ENCODE measurements at places on chromosomes 3 and 15. TPM values are rescaled to one million over a fixed set of nuclear protein-coding genes. Genes with fewer than 3 reads are reported as not detected.
A peak's percentile ranks its signal among the peaks of the same experiment; 100 is the strongest.

UQCC5 gene
- 19.5 TPM for polyA plus RNA-seq

GRCh38 chr15:63836579-63836978 is 2.8 kb upstream of the HERC1 start:
- no peak for DNase-seq
- H3K27ac ChIP-seq, result no peak overlapping the region
- no peaks in the 10 kb centered on the region for H3K36me3 ChIP-seq
- no peaks in the 10 kb centered on the region for H3K27me3 ChIP-seq

DNA sequence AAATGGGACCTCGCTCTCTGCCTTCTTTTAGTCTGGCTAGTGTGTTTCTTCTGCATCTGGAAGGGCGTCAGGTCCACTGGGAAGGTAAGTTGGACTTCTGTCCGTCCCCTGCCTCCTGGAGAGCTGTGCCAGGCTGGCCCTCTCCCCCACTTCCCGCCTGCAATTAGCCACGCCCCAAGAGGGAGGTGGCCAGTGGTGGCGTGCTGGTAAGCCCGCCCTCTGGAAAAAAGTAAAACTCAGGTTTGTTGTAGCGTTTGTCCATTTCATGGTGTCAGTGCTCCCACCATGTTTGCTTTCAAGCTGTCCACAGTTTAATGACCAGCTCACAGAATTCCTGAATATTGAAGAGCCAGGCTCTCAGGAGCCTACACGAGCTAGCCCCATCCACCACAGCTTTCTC is 55.6 kb downstream of the SLC6A6 start:
- H3K36me3 ChIP-seq, result peaks cover 9% of the 10 kb centered on the region
- H3K27ac ChIP-seq, result no peak overlapping the region
- H3K4me1 ChIP-seq, result peaks cover 9% of the 10 kb centered on the region
- peak; percentile 53 for DNase-seq
- H3K27me3 ChIP-seq, result no peaks in the 10 kb centered on the region
- H3K4me3 ChIP-seq, result no peak overlapping the region

DNA sequence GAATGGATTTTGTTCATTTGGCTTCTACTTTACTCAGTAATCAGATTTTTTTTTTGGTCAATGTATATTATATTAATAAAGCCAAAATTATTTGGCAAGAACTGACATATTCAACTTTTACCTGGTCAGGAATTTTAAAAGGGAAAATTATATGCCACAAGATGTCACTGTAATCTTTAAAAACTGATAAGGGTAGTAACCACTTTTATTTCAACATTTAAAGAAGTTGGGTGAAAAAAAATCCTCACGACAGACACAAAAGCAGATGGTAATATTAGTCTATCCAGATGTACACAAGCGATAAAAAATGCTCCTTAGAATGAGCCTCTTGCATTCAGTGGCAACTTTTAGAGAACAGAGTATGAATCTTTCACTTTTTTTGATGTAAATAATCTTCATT is 101.9 kb downstream of the SERPINI1 start:
- no peak for DNase-seq
- H3K36me3 ChIP-seq, result no peaks in the 10 kb centered on the region
- no peaks in the 10 kb centered on the region for H3K27me3 ChIP-seq
- no peak overlapping the region for H3K27ac ChIP-seq
- H3K4me3 ChIP-seq, result no peak overlapping the region
- H3K4me1 ChIP-seq, result no peaks in the 10 kb centered on the region

GRCh38 chr3:1082108-1082507 is 10.7 kb upstream of the CNTN6 start:
- H3K4me3 ChIP-seq, result no peak overlapping the region
- no peak overlapping the region for H3K27ac ChIP-seq
- no peak for DNase-seq
- no peaks in the 10 kb centered on the region for H3K36me3 ChIP-seq

SCG3 gene
- polyA plus RNA-seq, result 0.27 TPM

DNA sequence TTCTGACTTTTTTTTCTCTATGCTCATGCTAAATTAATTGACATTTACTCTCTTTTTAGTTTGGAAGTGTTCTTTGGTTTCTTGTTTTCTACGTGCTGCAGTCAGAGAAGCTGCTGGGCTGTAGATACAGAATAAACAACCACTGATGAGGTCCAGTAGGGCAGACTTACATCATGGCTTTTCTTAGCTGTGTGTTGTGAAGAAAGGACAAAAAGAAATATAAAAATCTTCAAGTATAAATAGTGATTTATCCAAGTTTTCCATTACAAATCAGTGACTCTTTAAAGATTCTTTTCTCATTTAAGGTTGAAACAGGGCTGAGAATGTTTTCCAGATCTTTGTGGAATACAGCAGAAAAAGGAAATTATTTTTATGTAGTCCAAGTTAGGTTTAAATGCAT is 122.2 kb downstream of the CMSS1 start:
- H3K27me3 ChIP-seq, result no peaks in the 10 kb centered on the region
- no peak overlapping the region for H3K4me3 ChIP-seq
- peaks cover 9% of the 10 kb centered on the region for H3K4me1 ChIP-seq
- no peak for DNase-seq
- no peaks in the 10 kb centered on the region for H3K36me3 ChIP-seq
- no peak overlapping the region for H3K27ac ChIP-seq

GRCh38 chr15:23538648-23539047 is 26.8 kb upstream of the MKRN3 start:
- DNase-seq, result no peak
- H3K27ac ChIP-seq, result no peak overlapping the region
- H3K36me3 ChIP-seq, result no peaks in the 10 kb centered on the region
- H3K4me1 ChIP-seq, result no peaks in the 10 kb centered on the region
- H3K4me3 ChIP-seq, result no peak overlapping the region

DNA sequence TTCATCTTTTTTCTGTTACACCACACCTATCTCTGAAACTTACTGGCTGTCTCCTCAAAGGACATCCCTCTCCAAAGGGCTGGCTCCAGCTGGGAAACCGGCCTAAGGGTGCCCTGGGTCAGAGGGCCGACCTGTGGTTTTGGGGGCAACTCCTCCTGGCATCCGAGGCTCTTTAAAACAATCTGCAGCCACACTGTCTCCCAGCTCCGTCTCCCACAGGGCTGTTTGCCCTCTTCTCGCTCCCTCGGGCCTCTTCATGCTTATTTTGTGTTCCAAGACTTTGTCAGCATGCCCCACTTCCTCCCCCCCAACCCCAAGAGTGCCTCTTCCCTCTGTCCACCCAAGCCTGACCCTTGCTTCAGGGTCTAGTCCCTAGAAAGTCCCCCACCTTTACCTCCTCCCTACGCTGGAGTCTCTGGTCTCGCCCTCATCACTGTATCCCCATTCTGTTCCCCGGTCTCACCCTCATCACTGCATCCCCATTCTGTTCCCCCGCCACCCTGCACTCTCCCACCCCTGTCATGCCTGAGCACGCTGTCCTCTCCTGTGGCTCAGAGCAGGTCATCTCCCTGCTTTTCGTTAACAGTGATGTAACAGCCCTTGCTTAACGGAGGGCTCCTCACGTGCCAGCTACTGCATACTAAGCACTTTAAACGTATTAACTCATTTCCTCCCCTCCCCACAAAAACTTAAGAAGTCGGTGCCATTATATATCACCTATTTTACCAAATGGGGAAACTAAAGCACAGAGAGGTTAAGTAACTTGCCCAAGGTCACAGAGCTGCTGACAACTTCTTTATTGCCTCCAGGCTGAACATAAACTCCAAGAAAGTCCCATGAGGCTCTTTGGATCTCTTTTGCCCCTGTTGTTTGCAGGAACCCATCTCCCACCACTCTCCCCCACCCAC is 1.1 kb upstream of the CSK start:
- no peak for DNase-seq
- H3K27me3 ChIP-seq, result no peaks in the 10 kb centered on the region
- H3K4me3 ChIP-seq, result peak overlapping the region; percentile 27
- peaks cover 29% of the 10 kb centered on the region for H3K4me1 ChIP-seq
- no peaks in the 10 kb centered on the region for H3K36me3 ChIP-seq
- H3K27ac ChIP-seq, result peak overlapping the region; percentile 63

DNA sequence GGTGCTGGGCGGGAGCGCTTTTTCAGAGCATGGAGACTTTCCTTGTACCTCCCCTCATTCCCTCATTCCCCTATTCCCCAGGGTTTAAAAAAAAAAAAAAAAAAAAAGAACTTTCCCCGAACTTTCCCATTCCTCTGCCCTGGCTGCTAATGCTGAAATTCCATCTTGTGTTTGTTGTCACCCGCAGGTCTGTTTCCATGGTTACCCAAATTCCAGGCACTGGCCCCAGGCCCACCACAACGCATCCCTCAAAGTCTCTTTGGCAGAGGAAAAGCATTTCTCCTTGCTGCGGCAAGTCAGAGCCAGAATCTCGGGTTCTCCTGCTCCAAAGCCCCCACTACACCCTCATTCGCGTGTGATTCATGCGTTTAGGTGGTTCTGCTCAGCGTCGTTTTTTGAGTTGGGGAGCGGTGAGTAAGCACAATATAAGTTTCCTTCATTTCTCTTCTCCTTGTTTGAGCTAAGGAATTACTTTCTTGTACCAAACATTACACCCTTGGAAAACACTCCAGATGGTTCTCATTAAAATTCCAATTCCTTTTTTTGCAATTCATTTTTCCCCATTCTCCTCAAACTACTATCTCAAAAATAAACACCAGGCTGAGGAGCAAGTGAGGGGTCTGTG is 21.6 kb downstream of the ANAPC13 start:
- no peak for DNase-seq
- H3K27ac ChIP-seq, result peak overlapping the region; percentile 83

DNA sequence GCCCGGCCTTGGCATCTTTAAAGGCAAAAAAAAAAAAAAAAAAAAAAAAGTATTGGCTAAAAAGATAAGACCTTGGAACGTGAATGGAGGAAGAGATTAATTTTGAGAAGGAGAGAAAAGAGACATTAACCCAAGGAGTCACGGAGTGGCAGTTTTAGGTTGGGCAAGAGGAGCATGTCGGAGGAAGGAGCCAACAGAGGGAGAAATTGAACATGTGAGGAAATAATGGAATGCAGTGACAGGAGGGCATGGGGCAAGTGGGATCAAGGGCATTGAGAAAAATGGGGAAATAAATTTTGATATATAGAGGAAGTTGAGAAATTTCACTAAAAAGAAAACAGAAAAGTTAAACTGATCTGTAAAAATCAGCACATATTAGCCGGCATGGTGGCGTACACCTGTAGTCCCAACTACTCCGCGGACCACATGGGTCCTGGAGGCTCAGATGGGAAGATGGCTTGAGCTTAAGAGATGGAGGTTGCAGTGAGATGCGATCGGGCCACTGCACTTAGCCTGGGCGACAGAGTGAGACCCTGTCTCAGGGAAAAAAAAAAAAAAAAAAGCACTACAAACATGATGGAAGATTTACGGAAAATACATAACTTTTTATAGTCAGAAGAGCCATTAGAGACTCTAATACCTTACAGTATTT is 1.2 kb downstream of the HAUS2 start:
- peak overlapping the region; percentile 96 for H3K4me3 ChIP-seq
- peaks cover 1% of the 10 kb centered on the region for H3K36me3 ChIP-seq
- H3K27me3 ChIP-seq, result no peaks in the 10 kb centered on the region
- H3K4me1 ChIP-seq, result peaks cover 4% of the 10 kb centered on the region

DNA sequence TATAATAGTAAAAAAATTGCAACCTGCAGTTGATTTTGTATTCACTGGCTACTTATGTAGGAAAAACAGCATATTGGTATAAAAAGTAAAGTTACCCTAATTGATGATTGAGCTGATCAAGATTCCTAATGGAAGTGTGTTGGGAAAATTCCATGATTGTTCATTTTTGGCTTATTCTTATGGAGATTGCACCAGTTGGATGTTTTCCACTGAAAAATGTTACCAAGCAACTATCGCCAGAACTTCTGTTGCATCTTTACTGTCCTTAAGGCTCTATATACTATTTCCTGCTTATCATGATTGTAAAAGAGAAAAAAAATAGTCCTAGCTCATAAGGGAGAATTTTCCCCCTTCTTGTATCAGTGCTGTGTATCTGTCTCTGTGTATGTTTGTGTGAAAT is 48.6 kb downstream of the SLC25A26 start:
- no peak overlapping the region for H3K27ac ChIP-seq
- no peaks in the 10 kb centered on the region for H3K36me3 ChIP-seq
- no peak for DNase-seq
- H3K27me3 ChIP-seq, result no peaks in the 10 kb centered on the region

- peak overlapping the region; percentile 98 for H3K27ac ChIP-seq
- H3K4me3 ChIP-seq, result no peak overlapping the region
- H3K4me1 ChIP-seq, result peaks cover 21% of the 10 kb centered on the region
- peak; percentile 73 for DNase-seq
- H3K27me3 ChIP-seq, result no peaks in the 10 kb centered on the region
These were observed 8.9 kb downstream of the CISH start for GRCh38 chr3:50602595-50603191.

DNA sequence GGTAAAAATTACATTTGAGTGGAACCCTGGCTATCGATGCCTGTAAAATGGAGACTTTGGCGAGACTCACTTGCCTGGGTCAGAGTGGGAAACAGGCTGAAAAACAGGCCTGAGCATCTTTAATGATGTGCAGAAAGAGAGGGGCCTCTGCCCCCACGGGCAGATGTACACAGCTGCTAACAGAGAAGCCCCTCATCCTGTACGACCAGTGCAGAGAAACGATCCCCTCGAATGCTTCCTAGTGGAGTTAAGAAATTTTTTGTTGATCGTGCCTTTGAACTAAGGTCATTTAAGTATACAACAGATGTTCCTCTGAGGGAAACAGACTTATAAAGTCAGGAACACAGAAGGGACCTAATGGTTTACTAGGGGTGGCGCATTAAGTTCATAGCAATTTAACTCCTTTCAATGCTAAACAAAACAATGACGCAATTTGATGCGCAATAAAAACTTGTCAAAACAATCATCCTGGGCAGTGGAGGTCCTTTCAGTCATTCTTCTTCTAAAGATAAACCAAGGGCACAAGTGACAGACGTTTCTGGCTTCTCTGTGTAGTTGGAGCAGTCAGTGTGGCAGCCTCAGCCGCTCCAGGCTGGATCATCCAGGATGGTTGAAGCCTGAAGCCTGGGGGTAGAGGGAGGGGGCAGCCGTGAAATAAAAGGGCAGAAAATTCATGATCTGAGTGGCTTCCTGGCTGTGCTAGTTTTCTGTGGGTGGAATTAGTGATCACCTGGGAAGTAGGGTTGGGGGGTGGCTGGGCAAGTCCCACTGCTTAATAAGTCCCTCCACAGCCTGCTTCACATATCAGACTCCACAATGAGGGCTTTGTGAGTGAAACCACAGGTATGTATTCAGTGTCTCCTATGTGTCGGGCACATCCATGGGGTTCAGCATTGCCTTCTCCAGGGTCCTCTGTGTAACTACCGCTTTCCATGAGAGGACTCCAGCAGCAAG is 50.8 kb upstream of the MRPS22 start:
- no peaks in the 10 kb centered on the region for H3K36me3 ChIP-seq
- H3K4me3 ChIP-seq, result no peak overlapping the region
- H3K4me1 ChIP-seq, result peaks cover 2% of the 10 kb centered on the region
- H3K27ac ChIP-seq, result no peak overlapping the region

SNURF gene
- polyA plus RNA-seq, result 3.1 TPM

GABRB3 gene
- not detected for polyA plus RNA-seq

- no peak overlapping the region for H3K27ac ChIP-seq
- H3K27me3 ChIP-seq, result no peaks in the 10 kb centered on the region
- no peak for DNase-seq
- no peaks in the 10 kb centered on the region for H3K36me3 ChIP-seq
These were observed 17.1 kb downstream of the RPL32 start for GRCh38 chr3:12824299-12824698.

FOXB1 gene
- 0.01 TPM for polyA plus RNA-seq
